Renal cortical epithelial cell (primary cell): ENCODE measurements at places on chromosomes 11 and 22.

GRCh38 chr11:7281809-7282208 is 30.1 kb downstream of the SYT9 start:
- no peak for DNase-seq

DNA sequence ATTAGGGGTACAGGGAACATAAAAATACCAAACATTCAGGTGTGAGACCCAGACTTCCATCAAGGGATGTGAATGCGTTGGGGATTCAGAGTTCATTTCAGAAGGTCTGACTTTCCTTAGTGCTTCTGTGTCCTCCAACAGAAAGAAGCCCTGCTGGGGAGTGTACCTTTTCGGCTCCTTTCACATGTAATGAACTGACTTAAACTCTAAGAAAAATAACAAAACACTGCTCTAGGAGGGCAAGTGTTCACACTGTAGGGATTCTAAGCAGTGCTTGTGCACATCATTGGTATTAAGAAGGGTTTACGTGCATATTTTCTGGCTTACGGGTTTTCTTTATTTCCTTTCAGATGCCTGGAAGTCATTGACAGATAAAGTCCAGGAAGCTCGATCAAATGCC is 15.7 kb upstream of the TTC36 start:
- DNase-seq, result no peak

GRCh38 chr11:92556431-92556830 is 331.8 kb downstream of the FAT3 start:
- DNase-seq, result peak; percentile 35

DNA sequence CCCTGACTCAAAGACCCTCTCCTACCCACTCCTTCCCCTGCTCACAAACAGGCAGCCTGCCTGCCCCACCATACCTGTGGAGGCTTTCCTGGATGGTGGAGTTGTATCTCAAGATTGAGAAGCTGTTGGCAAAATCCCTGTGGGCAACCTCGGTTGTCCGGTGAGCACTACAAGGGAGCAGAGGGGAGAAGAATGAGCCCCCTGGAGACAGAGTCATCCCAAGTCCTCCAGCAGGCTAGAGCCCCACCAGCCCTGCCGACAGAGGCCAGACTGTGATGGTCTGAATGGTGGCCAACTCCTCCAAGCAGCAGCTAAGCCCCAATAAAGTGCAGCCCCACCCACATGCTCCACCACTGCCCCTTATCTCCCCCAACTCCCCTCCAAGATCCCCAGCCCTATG is 17.5 kb downstream of the TMPRSS13 start:
- DNase-seq, result no peak

GRCh38 chr22:25704701-25705100 is 37.3 kb upstream of the MYO18B start:
- no peak for DNase-seq

DNA sequence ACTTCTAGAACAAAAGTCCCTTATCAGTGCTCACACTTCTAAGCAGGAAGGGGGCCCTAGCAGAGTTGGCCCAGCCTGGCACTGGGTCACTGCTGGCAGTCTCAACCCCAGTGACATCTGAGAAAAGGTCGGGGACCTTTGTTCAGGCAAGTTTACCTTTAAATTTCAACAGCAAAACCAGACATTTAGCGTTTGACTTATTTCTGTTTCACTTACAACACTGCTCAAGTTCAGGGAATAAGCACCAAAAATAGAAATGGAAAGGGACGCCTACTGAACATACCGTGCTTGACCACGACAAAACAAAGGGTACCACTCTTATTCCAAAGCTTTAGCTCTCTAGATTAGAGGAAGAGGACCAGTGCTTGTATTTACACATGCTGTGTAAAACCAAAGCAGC is 26.2 kb downstream of the PITPNB start:
- no peak for DNase-seq

DNA sequence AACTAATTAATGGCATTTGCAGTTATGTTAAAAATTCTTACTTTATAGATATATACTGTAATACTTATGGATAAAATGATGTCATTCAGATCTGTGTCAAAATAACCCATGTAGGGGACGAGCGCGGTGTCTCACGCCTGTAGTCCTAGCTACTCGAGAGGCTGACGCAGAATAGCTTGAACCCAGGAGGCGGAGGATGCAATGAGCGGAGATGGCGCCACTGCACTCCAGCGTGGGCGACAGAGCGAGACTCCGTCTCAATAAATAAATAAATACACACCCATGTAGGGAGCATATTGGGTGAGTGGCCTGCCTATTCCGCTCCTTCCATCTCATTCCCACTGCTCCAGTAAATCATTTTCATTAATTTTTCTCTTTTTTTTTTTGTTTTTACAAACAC is 7.1 kb downstream of the SNU13 start:
- DNase-seq, result no peak

DNA sequence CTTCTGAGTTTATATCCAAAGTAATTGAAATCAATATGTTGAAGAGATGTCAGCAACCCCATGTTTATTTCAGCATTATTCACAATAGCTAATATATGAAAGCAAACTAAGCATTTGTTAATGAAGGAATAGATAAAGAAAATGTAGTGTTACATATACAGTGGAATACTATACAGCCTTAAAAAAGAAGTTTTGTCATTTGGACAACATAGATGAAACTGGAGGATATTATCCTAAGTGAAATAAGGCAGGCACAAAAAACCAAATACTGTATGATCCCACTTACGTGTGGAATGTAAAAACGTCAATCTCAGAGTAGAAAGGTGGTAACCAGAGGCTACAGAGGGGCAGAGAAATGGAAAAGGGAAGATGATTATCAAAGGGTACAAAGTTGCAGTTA is 10.2 kb downstream of the MRGPRX2 start:
- no peak for DNase-seq

DNA sequence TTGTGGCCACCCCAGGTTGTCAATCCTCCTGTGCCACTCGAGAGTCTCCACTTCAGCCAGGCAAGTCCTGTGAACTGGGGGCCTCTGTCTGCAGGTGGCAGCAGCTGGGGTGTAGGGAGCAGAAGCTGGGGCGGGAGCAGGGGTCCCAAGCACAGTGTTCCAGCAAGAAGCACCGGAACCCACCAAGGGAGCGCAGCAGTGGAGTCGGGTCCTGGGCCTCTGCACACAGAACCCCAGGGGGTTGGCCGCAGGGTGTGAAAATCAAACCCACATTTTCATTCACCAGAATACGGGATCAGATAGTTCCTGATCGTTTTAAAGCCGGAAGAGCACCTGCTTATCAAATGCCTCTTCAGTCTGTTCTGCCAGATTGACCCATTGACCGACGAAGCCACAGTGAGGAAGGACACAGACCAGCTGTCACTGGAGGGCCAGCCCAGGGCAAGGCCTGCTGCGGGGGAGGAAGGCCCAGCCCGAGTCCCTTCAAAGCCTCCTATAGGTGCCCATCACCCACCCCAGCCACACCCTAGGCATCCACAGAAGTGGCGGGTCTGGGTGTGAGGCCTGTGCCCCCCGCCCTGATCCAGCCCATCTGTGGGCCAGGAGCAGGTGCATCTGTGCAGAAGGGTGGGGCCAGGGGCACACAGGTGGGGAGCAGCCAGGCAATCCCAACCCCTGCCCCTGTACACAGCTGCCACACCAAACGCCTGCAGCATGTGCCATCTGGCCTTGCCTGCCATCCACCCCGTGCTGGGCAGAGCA is 34.1 kb downstream of the RSPH14 start:
- DNase-seq, result no peak

GRCh38 chr11:69684651-69685050 is 9.5 kb upstream of the LTO1 start:
- DNase-seq, result no peak

GRCh38 chr11:77074626-77075221 is 8.0 kb downstream of the CAPN5 start:
- no peak for DNase-seq

DNA sequence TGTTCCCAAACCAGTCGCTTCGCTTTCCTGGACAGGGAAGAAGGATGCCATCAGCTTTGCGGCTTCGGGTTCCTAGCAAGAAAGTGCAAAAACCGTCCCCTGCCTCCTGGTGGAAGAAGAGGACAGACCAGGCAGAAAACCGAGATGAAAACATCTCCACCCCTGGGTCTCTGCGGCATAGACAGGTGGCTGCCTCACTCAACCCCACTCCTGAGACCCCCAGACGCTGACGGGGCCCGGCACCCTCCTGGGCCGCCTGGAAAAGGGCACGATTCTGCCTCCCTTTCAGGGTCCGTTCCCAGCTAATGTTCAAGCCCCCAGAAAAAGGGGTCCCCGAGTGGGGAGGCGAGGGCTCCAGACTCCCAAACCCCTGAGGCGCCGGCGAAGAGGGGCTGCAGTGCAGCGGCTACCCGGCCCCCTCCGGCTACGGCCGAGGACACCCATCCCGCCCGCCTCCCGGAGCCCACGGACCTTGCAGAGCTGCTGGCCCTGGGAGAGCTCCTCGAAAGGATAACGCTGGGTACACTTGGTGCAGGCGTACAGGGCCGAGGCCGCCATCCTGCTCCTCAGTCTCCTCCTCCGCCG is 569 bp downstream of the FAM76B start:
- peak; percentile 35 for DNase-seq
